H1 (cell line): ENCODE measurements at places on chromosomes 11 and 22. TPM values are rescaled to one million over a fixed set of nuclear protein-coding genes. Genes with fewer than 3 reads are reported as not detected.

- H3K27me3 ChIP-seq: no peaks in the 10 kb centered on the region
- DNase-seq: no peak
- no peaks in the 10 kb centered on the region for H3K36me3 ChIP-seq
- no peak overlapping the region for H3K4me3 ChIP-seq
- H3K27ac ChIP-seq: no peak overlapping the region
Measured at GRCh38 chr11:937841-938261, 12.2 kb downstream of the AP2A2 start.

- H3K27me3 ChIP-seq: peaks cover 2% of the 10 kb centered on the region; the same call in 1 of the 2 replicates
- H3K27ac ChIP-seq: no peak overlapping the region
- no peak overlapping the region for H3K4me3 ChIP-seq
- peaks cover 12% of the 10 kb centered on the region for H3K4me1 ChIP-seq
- no peaks in the 10 kb centered on the region for H3K36me3 ChIP-seq
Measured at GRCh38 chr11:64121663-64122410, 44.1 kb downstream of the MACROD1 start.

GRCh38 chr11:116537709-116538108 lies 235.1 kb downstream of the BUD13 start:
- H3K4me1 ChIP-seq: peaks cover 4% of the 10 kb centered on the region; the same call in 1 of the 2 replicates
- no peaks in the 10 kb centered on the region for H3K36me3 ChIP-seq
- H3K27me3 ChIP-seq: no peaks in the 10 kb centered on the region; the same call in 1 of the 2 replicates
- H3K4me3 ChIP-seq: no peak overlapping the region

DNA sequence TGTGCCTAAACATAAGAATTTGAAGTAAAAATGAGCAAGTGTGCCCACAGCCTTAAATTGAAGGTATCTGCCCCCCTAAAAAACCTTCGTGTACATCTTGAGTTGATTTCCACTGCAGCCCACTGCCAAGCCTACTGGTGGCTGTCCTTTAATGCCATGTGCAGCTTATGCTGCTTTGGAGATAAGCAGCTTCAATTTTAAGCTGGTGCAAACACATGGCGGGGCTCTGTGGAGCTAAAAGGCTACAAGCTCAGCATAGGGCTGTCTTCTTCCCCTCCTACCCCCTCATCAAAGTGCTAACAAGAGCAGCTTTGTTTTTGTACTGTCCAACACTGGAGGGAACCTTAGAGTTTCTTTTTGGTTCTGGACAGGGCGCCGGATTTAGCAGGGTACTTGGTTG lies 128.5 kb upstream of the LMO1 start:
- no peak overlapping the region for H3K27ac ChIP-seq
- no peak overlapping the region for H3K4me3 ChIP-seq
- no peaks in the 10 kb centered on the region; the same call in none of the 2 replicates for H3K4me1 ChIP-seq
- no peak for DNase-seq
- no peaks in the 10 kb centered on the region; the same call in 1 of the 2 replicates for H3K36me3 ChIP-seq

DNA sequence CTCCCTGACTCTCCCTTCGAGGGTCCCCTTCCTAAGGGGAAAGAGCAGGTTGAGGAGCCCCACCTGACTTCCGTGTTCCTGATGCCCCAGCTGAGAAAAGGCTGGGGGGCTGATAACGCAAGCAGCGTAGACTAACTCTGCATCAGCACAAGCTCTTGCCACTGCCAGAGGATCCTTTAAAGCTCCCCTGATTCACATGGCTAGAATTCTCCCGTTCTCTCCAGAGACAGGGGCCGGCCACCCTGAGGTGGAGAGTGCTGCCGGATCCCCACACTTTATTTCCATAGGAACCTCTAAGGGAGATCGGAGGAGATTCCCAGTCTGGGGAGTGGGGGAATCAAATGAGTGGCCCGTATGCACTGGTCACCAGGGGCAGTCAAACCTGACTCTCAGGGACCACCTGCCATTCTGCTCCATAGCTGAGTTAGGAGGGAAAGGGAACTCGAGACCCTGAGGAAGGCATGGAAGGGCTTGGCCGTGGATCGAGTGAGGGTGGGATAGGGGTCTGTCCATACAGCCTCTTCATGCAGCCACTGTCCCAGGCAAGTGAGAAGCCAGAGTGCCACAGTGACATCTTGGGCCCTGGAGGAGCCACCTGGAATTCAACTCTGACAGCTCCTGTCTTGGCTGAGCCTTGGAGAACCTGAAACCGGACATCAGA lies 1.4 kb upstream of the VSIG10L2 start:
- peaks cover 8% of the 10 kb centered on the region for H3K4me1 ChIP-seq
- H3K36me3 ChIP-seq: no peaks in the 10 kb centered on the region
- DNase-seq: no peak
- H3K4me3 ChIP-seq: no peak overlapping the region

DNA sequence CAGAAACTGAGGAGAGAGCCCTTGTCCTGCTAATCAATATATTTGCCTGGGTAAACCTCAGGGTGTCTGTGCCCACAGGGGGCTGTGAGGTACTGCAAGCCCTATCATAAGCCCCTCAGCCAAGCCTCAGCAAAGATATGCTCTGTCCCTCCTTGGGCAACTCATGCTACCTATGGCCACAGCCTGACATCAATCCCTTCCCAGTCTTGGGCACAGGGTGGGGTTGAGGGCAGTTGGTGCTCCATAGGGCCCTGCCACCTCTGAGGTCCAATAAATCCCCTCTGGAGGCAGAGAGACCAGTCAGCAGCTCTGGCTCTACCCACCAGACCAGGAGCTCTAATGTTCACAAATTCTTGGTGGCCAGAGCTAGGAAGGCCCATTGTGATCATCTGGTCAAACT lies 23.8 kb downstream of the TPBGL start:
- H3K27me3 ChIP-seq: no peaks in the 10 kb centered on the region
- H3K27ac ChIP-seq: no peak overlapping the region
- H3K4me1 ChIP-seq: peaks cover 4% of the 10 kb centered on the region; the same call in 1 of the 2 replicates
- no peaks in the 10 kb centered on the region for H3K36me3 ChIP-seq

GRCh38 chr11:30245621-30246020 lies 14.8 kb downstream of the FSHB start:
- no peaks in the 10 kb centered on the region for H3K27me3 ChIP-seq
- H3K36me3 ChIP-seq: no peaks in the 10 kb centered on the region
- H3K4me1 ChIP-seq: no peaks in the 10 kb centered on the region
- DNase-seq: no peak
- no peak overlapping the region for H3K27ac ChIP-seq

DNA sequence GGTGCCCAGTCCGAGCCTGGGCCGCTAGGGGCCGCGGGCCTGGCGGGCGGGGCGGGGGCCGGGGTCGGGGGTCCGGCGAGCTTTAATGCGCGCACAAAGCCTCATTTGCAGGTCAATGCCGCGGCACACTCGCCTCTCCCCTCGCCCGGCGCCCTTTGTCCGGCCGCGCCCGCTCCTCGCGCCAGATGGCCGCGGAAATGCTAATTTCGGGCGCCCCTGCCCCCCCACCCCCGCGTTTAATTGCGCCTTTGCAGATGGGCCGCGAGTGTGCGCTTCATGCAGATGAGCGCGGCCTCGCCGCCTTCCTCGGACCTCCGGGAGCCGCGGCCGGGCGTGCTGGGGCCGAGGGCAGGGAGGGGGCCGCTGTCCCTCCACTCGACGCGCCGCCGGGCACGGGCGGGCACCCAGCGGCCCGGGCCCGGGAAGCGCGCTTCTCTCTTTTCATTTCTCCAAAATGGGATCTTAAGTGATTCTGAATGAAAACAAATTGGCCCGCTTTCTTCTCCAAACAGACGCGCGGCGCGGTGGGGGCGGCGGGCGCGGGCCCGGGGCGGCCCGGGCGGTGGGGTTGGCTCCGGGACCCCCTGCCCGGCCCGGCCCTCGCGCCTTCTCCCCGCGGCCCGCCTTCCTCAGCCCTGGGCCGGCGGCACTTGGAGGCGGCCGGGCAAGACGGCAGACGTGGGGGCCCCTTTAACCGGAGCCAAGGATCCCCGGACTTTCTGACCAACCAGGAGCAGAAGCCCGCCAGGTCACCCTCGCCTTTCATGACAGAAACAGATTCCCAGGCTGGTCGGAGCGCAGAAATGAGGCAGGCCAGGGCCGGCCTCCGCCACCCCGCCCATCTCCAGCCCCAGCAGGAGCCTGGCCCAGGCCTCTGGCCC lies 22.9 kb downstream of the CDKN1C start:
- no peak for DNase-seq
- no peaks in the 10 kb centered on the region for H3K4me1 ChIP-seq
- peak overlapping the region; percentile 10; the same call in 1 of the 2 replicates for H3K4me3 ChIP-seq
- peaks cover 22% of the 10 kb centered on the region for H3K27me3 ChIP-seq

GRCh38 chr11:46944356-46945075 lies 8.0 kb downstream of the CSTPP1 start:
- no peaks in the 10 kb centered on the region for H3K36me3 ChIP-seq
- no peak overlapping the region for H3K4me3 ChIP-seq
- H3K4me1 ChIP-seq: no peaks in the 10 kb centered on the region
- DNase-seq: no peak
- no peaks in the 10 kb centered on the region for H3K27me3 ChIP-seq

GRCh38 chr11:1120532-1121330 lies 37.0 kb upstream of the MUC5AC start:
- H3K4me3 ChIP-seq: no peak overlapping the region
- H3K27me3 ChIP-seq: no peaks in the 10 kb centered on the region
- no peak overlapping the region for H3K27ac ChIP-seq
- no peaks in the 10 kb centered on the region for H3K4me1 ChIP-seq
- no peaks in the 10 kb centered on the region for H3K36me3 ChIP-seq

- no peaks in the 10 kb centered on the region for H3K27me3 ChIP-seq
- no peaks in the 10 kb centered on the region for H3K36me3 ChIP-seq
- H3K27ac ChIP-seq: no peak overlapping the region
- peaks cover 2% of the 10 kb centered on the region for H3K4me1 ChIP-seq
Measured at GRCh38 chr22:37206841-37207821, 5.1 kb downstream of the SSTR3 start.

DNA sequence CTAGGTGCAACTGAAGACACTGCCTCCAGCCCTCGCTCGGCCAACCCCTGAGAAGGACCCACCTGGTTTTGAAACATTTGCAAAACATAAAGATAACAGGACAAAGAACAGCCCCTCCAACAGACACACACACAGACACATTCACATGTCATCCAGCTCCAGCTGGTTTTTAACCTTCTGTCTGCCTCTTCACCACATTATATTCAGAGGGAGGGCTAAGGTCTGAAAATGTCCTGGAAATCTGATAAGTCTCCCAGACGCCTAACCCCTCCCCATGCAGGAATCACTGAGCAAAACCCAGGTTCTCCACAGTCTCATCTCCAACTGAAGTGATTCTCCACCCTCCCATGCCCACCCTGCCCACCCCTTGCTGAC lies 29.4 kb downstream of the PACSIN2 start:
- no peak overlapping the region for H3K27ac ChIP-seq
- no peak for DNase-seq
- no peak overlapping the region for H3K4me3 ChIP-seq
- no peaks in the 10 kb centered on the region for H3K27me3 ChIP-seq

CSKMT gene
- 66.1 and 67.8 TPM in 2 replicates for total RNA-seq

PTPRJ gene
- 21.6 and 22.6 TPM in 2 replicates for total RNA-seq

GNAZ gene
- 9.6 and 9.7 TPM in 2 replicates for total RNA-seq

SORL1 gene
- 65.5 and 66.6 TPM in 2 replicates for total RNA-seq

HTR3B gene
- not detected in 2 replicates for total RNA-seq

OR2D2 gene
- 0.29 TPM in 1 of 2 replicates, not detected in the other for total RNA-seq

MMP8 gene
- total RNA-seq: not detected in 2 replicates

MMP1 gene
- total RNA-seq: not detected in 2 replicates

CARD10 gene
- 14.4 and 14.6 TPM in 2 replicates for total RNA-seq

KLHL35 gene
- total RNA-seq: 0.35 and 0.40 TPM in 2 replicates

KCNQ1 gene
- 2.0 and 2.4 TPM in 2 replicates for total RNA-seq

ATXN10 gene
- total RNA-seq: 194 and 210 TPM in 2 replicates

CARD18 gene
- total RNA-seq: not detected in 2 replicates

LYVE1 gene
- 0.09 TPM in 1 of 2 replicates, not detected in the other for total RNA-seq

POU2AF2 gene
- total RNA-seq: not detected in 2 replicates
